ENCODE measurements at places on chromosomes 12 and 14.
A peak's percentile ranks its signal among the peaks of the same experiment; 100 is the strongest.

DNA sequence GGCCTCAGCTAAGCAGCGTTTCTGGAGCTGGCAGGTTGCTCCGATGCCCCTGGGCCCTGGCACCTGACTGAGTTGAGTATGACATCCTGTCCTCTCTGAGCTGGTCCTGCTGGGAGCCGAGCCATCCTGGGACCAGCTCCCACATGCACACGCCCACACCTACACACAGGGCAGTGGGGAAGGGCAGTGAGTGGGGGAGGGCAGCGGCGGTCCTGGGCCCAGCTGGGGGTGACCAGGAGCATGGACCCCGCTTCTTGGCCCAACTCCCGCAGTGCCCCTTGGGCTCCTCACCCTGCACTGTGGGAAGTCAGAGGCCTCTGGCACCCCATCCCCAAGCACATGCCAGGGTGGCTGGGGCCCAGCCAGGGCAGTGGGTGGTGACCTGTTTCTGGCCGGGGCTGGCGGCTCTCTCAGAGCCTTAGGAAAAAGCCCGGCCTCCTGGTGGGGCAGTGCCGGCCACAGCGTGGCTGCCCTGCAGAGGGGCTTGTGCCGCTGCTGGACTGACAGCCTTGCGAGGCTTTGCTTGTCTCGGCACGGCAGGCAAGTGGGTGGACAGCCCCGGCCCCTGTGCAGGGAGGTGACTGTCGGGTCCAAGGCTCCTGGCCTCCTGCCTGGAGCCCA, 5.9 kb upstream of the CRIP2 start:
- DNase-seq: no peak

- no peak for DNase-seq
Measured at GRCh38 chr12:20450591-20451180, 82.3 kb downstream of the PDE3A start.

DNA sequence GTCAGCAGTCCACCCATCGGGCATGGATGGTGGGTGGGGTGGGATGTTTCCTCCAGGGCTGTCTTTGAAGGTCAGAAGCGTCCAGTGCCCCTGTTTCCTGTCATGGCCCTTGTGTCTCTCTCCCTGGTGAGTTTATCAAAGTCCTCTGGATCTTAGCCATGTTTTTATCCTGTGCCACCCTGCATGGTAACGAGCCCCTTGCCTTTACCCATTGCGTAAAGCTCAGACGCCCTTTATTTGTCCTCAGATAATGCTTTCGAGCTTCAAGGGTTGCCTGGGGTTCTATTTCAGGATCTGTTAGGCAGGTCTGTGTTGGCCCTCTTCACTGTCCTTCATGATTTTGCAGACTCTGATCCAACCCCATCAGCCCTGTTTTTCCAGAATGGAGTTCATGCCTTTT, 172.9 kb downstream of the TSPAN9 start:
- DNase-seq: no peak

- DNase-seq: no peak
Measured at GRCh38 chr14:70282666-70283065, 76.8 kb downstream of the COX16 start.

DNA sequence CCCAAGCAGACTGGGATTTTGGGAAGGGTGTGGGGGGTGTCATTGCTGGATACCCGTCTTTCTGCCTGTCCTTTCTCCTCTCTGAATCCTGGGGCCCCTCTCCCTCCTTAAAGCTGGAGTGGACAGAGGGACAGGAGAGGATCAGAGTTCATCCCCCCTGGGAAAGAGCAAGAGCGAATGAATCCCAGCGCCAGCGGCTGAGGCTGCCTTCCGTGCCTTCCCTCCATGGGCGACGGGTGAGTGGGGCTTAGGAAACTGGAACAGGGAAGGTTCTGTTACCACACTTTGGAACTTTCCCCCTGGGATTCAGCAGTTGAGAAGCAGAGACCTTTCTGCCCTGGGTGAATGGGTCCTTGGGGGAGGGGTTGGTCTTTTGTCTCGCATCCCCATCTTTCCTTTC, 16.2 kb upstream of the RIN3 start:
- no peak for DNase-seq

DNA sequence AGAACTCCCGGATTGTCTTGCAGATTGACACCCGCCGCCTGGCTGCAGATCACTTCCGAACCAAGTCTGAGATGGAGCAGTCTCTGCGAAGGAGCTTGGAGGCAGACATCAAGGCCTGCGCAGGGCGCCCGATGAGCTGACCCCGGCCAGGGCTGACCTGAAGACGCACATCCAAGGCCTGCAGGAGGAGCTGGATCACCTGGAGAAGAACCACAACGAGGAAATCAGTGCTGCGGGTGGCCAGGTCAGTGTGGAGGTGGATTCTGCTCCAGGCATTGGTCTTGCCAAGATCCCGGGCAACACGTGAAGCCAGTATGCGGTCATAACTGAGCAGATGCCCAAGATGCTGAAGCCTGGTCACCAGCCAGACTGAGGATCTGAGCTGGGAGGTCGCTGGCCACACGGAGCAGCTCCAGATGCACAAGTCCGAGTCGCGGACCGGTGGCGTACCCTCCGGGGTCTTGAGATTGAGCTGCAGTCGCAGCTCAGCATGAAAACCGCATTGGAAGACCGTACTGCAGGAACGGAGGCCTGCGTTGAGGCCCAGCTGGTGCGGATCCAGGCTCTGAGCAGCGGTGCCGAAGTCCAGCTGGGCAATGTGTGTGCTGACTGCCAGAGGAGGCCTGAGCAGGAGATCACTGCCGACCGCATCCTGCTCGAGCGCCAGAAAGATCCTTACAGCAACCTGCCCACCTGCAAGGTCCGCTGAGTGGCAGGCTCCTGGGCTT, 12.4 kb upstream of the A2M start:
- no peak for DNase-seq

DNA sequence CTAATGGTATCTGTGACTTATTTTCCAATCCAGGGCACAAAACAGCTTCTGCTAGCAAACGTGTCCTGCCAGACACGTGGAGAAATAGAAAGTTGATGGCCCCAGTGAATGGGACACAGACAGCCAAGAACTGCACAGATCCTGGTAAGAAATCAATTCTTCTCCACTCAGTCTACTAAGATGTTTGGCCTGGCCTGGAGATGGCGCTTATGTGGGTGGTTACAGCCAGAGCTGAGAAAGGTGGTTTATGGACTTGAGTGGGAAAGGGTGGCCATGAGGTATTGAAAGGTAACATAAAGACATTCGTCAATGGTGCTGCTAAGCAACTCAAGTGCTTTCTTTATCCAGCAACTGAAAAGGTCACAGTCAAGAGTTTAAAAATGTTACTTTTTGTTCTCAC, 2.9 kb downstream of the SLC24A4 start:
- DNase-seq: no peak

DNA sequence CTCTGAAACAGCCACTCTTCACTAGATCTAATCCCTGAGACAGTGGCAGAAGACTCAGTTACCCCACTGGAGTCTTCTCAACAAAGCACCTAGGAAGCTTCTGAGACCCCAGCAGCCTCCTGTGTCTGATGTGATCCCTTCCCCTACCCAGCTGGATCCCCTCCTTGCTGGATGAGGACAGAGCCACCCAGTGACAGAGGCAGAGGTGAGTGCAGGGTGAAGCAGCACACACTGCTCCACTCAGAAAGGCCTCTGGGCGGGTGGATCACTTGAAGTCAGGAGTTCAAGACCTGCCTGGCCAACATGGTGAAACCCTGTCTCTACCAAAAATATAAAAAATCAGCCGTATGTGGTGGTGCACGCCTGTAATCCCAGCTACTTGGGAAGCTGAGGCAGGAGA, 2.7 kb downstream of the SPRYD3 start:
- DNase-seq: no peak

DNA sequence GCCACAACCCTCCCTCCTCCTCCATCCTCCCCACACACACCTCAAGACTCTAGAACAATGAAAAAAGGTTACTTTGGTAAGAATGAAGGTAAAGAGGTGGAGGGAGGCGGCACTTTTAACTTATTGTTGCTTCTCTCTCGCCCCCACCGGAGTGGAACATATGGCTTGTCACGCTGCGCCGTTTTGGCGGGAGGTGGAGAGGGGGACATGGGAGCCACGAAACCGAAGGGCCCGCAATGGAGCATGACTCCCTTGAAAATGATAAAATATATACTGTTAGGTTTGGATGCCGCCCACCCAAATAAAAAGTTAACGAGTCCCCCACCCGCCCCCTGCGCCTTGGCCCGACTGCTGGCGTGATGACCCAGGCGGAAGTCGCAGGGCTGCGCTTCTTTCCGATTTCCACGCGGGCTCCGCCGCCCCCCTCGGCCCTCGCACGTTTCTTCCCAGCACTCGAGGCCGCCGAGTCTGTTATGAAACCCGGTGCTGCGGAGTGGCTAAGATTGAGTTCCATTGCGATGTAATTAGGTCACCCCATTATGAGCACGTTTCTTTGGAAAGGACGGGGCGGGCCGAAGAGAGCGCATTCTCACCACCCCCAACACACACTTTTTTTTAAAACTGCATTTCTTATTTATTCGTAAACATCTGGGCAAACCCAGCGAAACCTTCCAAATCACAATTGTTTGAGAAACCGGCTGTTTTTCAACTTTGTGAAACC, 1.4 kb upstream of the ZFP36L1 start:
- DNase-seq: peak; percentile 93

- no peak for DNase-seq
Measured at GRCh38 chr12:97038834-97039233, 131.8 kb downstream of the NEDD1 start.

DNA sequence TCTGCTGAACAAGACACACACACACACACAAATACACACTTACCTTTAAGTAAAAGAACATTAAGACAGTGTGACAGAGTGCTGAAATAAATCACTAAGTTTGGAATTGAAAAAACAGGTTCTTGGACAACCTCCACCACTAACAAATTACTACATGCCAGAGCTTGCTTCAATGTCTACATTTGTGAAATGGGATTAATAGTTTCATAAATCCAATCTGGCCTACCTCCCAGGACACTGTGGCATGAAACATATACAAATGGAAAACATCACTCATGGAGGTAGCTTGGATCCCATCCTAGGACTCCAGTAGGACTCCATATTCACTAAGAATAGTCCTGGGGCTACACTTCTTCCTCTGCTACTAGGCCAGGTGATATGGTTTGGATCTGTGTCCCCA, 8.2 kb upstream of the CCDC60 start:
- DNase-seq: no peak

GRCh38 chr12:54162741-54163140, 26.0 kb downstream of the SMUG1 start:
- DNase-seq: no peak

- DNase-seq: peak; percentile 100
Measured at GRCh38 chr12:89756585-89757398, 48.2 kb upstream of the ATP2B1 start.

DNA sequence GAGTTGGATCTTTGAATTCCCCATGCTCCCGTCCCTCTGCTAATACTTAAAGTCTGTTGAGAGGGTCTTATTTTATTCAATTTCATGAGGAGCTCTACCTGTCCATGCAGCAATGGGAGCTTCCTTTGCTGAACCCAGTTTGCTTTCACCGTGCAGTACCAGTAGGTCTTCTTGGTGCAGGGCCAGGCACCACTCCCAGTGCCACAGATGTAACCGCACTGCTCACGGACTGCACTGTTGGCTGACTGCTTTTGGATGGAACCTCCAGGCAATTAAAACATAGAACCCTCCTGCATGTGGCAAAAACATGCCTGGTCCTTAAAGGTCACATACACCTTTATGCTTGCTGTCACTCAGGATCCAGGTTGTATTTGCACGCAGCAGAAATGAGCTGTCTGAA, 9.3 kb upstream of the CABP1 start:
- DNase-seq: no peak

DNA sequence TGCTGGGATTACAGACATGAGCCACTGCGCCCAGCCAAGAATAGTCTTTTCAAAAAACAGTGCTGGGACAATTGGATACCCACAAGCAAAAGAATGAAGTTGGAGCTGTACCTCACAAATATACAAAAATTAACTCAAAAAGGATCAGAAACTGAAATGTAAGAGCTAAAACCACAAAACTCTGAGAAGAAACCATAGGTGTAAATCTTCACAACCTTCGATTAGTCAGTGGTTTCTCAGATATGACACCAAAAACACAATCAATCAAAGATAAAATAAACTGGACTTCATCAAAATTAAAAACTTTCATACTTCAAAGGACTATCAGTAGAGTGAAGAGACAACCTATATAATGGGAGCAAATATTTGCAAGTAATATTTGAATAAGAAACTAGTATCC, 35.3 kb downstream of the SLC25A47 start:
- DNase-seq: no peak

DNA sequence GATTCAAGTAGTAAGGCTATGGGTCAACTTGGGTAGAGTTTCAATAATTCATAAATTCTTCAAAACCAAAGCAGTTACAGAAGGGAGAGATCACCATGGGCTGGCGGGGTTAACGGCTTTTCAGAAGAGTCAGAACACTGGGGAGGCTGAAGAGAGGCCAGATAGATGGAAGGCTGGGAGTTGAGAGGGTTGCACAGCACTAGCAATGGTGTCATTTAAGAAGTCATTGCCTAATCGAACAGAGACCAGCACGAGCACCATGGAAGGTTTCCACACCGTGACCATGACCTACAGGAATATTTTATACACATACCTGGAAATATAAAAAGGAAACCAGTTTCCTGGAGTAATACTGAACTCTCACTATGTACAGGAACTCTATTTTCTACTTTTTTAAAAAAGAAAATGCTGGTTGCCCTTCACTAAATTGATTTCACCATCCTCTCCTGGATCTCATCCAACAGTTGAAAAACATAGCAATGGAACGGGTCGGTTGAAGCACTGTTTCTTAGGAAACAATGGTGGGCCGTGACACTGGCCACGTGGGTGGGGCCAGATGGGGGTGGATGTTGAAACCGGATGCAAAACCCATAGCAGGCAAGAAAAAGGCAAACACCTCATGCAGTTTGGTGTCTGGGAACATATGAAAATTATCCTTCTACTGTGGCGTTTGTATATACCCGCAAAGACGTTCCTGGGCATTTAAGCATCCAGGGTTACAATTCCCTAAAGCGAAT, 38.0 kb upstream of the RIN3 start:
- no peak for DNase-seq

DNA sequence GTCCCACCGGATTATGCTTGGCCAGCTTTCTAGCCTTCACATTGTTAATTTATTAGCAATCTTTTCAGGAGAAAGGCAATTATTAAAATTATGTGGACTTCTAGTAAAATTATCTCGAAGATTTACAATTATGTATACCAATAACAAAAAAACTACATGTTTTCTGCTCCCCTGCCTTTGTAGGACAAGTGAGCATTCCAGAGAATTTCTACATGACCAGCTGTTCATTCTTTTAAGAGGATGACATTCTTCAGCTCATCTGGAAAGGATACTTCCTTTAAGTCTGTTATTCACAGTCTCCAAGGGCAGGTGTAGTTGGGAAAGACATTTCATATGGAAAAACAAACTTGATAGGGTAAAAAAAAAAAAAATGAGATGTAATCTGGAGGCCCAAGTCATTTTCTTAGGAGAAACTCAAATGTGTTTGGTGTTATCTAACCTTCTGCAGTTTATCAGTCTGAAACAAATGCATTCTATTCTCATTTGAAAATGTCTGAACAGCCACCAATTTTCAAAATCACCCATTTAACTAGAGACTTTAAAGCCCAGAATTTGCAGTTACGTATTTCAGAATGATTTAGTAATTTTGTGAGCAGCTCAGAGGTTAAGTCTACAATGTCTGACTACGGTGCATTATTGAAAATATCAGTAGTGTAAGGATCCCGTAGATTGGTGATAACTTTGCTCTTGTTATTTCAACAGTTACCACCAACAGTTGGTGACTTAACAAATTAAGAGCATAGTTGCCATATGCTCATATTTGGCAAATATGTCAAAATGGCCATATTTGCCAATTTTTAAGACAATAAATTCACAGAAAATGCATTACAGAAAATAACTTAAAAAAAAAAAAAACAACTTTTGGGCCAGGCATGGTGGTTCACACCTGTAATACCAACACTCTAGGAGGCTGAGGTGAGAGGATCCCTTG, 1.8 kb upstream of the PHLDA1 start:
- no peak for DNase-seq
